RPMI7951 (cell line): ENCODE measurements at places on chromosomes 1 and 21.

DNA sequence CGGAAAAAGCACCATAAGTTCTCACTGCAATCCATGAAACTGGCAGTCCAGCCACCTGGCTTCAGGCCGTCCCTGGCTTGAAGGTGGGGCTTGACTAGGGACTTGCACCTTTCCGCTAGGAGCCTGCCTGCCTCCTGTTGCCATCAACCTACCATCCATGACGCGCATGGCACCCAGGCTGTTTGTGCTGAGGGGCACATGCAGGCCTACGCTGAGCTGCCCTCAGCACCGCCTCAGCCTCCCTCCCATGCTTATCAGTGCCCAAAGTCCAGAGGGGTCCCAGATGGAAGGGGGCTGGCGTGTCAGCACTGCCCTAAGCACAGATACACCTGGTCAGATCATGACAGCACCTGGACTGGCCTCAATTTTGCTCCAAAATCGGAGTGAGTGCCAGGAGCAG lies 190.2 kb upstream of the LYPLAL1 start:
- DNase-seq: no peak

DNA sequence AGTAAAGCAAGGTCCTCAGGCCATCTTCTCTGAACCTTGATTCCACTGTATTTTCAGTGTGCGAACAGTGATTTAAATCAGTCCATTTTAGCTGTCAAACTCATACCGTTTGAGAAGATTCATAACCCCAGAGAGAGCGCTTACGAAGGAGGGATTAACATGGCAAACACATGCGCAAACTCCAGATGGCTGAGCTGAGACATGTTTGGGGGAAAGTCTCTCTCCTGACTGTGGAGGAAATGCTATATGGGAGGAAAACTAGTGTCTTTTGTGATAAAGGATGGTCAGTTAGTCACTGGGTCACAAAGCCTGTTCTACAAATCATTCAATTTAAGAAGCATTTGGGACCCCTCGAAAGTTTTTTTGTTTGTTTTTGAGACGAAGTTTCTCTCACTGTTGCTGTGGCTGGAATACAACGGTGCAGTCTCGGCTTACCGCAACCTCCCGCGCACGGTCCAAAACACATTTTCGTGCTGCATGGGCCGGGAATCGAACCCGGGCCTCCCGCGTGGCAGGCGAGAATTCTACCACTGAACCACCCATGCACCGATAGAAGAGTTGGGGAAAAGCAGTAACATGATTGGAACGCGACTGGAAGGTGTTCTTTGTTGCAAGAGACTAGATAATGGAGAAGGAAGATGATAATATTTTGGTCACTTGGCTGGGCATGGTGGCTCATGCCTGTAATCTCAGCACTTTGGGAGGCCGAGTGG lies 58.4 kb upstream of the CXADR start:
- peak; percentile 95 for DNase-seq

GRCh38 chr1:173400387-173400995 lies 76.6 kb upstream of the PRDX6 start:
- DNase-seq: peak; percentile 22

DNA sequence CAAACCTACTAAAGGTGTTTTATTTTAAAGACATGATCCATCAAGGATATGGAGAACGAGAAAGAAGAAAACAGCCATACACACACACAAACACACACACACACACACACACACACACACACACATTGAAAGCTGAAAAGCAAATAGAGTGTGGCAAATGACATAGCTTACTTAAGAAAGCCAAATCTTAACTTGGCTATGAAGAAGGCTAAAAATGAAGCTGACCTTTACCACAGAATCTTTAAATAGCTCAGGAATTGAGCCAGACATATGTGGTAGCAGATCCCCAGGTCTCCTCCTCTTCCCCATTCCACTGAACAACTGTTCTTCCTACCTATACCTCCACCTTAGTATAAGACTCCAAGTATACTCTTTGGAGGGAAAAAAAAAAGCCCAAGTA lies 185.6 kb downstream of the CLEC20A start:
- peak; percentile 5 for DNase-seq

DNA sequence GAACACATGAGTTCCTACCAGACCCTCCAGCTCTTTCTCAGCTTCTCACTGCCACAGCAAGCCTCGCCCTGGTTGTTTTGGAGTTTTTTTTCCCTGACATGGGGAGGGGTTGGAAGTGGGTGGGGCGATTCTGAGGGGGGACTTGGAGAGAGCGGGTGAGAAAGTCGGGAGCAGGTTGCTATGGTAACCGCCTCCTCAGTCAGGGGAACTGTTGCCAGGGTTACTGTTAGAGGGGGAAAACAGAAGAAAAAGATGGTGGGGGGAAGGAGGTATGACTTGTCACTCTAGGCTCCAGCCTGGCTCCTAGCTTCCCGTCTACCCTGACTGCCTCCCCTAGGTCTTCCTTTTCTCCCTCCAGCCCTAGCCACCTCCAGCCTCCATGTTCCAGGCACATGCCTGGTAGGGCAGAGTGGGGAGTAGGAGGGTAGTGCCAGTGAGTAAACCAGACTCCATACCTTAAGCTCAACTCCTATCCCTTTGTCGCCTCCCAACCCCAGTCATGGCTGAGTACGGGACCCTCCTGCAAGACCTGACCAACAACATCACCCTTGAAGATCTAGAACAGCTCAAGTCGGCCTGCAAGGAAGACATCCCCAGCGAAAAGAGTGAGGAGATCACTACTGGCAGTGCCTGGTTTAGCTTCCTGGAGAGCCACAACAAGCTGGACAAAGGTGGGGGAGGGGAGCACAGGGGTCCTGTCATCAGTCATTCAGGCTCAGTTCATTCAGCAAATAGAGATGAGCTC lies 6.0 kb downstream of the PEA15 start:
- no peak for DNase-seq

- no peak for DNase-seq
Measured at GRCh38 chr1:165858967-165859845, 31.8 kb downstream of the UCK2 start.

DNA sequence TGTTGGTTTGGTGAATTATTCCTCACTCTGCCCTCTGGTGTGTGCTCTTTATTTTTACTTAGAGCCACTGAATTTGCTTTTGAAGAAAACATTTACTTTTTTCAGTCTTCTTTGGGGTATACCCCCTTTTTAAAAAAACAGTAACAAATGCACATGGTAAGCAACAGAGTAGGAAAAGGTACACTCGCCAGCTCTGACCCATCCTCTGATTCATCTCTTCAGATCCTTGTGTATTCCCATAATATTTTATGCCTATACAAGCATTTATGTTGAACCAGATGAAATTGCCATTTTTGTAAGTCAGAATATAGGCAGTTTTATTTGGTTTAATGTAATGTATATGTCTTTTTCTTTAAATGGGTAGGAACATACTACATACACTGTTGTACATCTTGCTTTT lies 28.3 kb downstream of the TTC3 start:
- no peak for DNase-seq

DNA sequence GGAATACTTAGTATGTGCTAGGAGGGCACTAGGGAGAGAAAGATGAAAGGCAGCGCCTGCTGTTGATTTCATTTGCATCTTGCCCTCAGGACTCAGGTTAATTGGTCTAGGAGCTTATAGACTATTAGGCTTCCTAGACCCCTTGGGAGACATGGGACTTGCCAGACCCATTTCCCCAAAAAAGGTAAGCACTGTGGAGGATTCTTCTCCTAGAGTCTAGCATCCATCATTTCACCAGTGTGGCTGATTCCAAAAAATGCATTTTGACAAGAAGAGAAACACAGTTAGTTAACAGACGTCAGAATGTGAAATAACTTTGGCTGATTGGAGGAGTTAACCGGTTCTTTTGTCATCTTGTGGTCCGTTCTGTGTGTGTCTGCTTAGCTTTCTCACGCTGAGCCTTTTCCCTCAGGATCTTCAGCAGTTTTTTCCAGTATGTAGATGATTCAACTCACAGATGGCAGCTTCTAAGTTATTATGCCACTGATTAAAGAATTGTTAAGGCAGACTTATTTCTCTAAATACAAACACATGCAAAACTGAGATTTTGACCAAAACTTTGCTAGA lies 108.8 kb downstream of the KIF26B start:
- DNase-seq: no peak

DNA sequence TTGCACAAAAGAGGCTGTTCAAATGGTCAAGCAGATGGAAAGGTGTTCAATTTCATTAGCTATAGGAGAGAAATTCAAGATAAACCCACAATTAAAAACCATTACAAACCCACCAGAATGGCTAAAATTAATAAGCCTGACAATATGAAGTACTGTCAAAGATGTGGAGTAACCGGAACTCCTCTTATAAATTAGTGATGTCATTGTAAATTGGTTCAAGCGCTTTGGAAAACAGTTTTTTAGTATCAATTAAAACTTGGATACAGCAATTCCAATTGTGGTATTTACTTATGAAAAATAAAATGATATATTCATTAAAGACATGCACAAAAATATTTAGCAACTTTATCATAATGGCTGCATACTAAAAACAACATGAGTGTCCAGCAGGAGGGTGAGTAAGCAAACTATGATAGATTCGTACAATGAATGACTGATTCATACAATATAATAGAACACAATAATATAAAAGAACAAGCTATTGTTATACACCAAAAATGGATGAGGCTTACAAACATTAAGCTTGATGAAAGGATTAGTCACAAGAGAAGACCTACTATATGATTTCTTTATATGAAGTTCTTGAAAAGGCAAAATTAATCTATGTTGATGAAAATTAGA lies 38.4 kb upstream of the FGGY start:
- DNase-seq: no peak

GRCh38 chr1:162367772-162368171 lies 8.9 kb downstream of the SPATA46 start:
- peak; percentile 15 for DNase-seq

DNA sequence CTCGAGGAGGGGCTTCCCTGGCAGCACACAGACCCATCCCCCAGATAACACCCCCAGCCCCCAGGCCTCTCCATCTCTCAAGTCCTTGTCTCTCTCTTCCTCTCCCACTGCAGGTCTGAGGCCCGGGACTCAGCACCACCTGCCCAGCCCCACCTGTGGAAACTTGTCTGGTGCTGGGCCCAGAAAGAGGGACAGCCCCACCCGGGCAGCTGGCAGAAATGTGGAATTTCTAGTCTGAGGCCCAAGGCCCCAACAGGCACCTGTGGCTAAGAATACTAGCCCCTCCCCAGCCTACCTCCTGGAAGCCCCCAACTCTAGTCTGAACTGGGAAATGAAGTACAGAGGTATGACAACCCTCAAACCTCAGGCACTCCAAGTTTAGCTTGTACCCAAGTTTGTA lies 15.4 kb downstream of the TTC39A start:
- no peak for DNase-seq

- DNase-seq: peak; percentile 63
Measured at GRCh38 chr1:226598455-226598849, 49.9 kb downstream of the STUM start.

DNA sequence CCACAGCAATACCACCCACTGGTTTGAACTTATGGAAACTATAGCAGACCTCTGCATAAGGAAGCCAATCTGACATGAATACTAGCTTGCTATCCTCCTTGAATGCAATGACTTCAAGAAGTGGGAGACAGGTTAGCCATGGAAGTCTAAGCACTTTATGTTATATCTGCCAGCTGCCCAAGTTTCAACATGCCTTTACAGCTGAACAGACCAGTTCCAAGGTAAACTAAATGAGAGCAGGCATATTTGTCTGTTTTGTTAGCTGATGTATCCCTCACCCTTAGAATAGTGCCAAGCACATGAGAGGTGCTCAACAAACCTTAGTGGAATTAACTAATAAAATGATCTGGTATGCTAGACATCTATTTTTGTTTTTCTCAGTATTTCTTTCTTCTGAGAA lies 65.1 kb downstream of the ALG14 start:
- no peak for DNase-seq

- no peak for DNase-seq
Measured at GRCh38 chr1:19564366-19564765, 79.0 kb upstream of the CAPZB start.
